ENCODE measurements at places on chromosomes 2 and 18. TPM values are rescaled to one million over a fixed set of nuclear protein-coding genes. Genes with fewer than 3 reads are reported as not detected.

Gene IL37
- total RNA-seq = not detected

Gene XDH
- not detected for total RNA-seq

Gene ASPRV1
- total RNA-seq = under 0.01 TPM

Gene SPRED2
- total RNA-seq = 1.7 TPM

Gene TMEFF2
- not detected for total RNA-seq

Gene NOSTRIN
- total RNA-seq = 0.40 TPM

Gene DSG1
- not detected for total RNA-seq

Gene GRB14
- total RNA-seq = 1.2 TPM

Gene CHRNA1
- 0.40 TPM for total RNA-seq

Gene MEP1B
- not detected for total RNA-seq

Gene MC5R
- total RNA-seq = not detected

Gene STEAP3
- total RNA-seq = 7.2 TPM

Gene GPR45
- total RNA-seq = not detected

Gene FAM237A
- not detected for total RNA-seq

Gene CELF4
- not detected for total RNA-seq
